NCI-H510A (cell line): ENCODE measurements at places on chromosomes 2 and 18.
A peak's percentile ranks its signal among the peaks of the same experiment; 100 is the strongest.

DNA sequence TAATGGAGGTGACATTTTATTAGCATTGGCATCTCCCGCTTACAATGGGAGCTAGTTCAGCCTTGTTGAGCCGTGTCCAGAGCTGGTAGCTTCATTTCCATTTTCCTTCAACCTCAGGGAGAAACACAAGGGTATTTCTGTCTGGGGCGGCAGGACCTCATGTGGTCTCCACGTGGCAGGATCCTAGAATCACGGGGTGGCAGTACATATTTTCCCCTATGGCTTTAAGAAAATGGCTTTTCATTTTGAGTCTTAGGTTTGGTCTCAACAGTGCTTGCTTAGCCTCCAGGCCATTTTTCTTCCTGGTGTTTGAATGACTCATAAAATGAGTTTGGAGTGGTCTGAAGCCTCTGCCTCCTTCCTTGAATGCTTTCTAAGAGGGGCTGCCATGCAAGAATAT is 20.3 kb downstream of the CABLES1 start:
- no peak for DNase-seq

- peak; percentile 81 for DNase-seq
Observed at GRCh38 chr2:109260886-109261700, 132.1 kb downstream of the SH3RF3 start.

GRCh38 chr18:63363951-63364350 is 3.1 kb downstream of the KDSR start:
- DNase-seq, result no peak

- no peak for DNase-seq
Observed at GRCh38 chr2:191401287-191401686, 156.1 kb downstream of the MYO1B start.

DNA sequence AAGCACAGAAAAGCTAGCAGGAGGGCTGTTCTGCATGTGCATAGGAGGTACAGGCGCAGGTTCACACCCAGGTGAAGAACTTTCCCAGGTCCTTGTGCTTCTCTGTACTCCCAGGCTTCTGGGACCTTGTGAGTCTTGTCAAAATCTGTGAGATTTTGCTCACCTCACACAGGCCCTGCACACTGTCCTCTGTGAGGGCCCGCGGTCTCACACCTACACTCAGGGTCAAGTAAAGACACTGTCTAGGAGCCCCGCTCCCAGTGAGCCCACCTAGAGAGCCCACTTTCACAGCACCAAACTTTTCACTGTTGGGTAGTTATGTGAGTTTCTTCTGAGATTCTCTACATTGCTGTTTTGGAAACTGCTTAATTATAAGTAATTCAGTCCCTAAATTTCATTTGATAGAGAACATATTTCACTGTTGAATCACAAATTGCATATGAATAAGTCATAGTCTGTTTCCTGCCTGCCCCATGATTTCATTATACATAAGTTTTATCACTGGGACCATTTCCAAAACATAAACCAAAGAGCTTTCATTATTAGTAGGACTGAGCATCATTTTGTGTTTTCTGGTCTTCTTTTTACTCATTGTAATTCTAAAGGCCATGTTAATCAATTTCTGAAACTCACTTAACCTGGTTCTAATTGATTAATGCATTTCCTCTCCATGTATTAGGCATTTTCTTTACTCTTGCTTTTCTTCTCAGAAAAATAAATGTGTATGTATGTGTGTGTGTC is 234.2 kb upstream of the SPOPL start:
- no peak for DNase-seq

DNA sequence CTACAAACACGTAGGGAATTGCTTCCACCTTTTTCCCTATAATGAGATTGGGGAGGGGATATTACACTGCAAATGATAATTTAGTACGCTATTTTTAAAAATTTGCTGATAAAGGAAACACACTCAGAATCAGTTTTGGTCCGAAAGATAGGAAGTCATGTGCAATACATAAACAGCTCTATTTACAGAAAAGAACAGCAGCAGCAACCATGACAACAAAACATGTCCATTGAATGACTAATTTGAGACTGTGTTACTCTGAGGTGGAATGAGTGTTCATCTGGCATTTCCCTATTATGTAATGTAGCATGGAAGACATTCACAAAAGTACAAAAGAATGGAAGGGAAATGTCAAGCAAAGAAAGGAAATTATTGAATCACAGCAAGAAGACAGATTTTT is 337.2 kb downstream of the NBAS start:
- no peak for DNase-seq

DNA sequence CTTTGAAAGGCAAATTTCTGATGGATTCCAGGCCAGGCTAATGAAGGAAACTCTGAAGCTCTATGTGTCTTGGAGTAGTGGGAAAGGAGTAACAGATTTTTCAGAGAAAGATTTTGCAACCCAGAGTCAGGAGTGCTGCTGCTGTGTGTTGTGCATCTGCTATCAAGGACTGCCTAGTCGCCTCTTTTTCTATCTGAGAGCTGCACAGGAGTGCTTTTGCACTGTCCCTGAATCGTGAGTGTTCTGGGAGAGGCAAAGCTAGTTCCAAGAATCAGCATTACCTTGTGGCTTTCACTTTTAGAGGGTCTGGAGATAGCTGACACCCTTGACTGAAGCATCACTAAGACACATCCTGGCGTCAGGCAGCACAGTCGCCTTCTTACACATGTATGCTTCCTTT is 336.4 kb downstream of the PARD3B start:
- DNase-seq, result no peak

DNA sequence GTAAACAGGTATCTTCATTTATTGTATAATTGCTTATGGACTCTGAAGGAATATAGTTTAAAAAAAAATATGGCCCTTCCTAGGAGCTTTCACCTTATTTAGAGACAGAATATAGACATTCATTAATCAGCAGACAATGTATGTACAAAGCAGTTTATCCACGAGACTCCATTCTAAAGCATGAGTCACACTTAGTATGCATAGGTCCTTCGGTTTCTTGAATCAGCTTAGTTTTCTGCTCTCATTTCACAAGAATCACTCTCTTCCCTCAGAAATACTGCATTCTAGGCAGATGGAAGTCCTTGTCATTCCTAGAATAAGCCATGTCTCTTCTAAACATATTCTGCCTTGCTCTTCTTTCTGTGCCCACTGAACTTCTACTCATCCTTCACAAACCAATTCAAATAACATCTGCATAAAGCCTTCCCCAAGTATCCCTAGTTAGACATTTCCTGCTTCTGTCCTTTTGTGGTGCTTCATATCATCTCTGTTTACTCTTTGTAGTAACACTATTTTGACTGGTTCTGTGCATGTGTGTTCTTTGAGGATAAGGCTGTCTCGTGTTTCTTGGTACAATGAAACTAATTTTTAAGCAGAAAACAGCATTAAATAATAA is 84.5 kb downstream of the PTRHD1 start:
- no peak for DNase-seq

DNA sequence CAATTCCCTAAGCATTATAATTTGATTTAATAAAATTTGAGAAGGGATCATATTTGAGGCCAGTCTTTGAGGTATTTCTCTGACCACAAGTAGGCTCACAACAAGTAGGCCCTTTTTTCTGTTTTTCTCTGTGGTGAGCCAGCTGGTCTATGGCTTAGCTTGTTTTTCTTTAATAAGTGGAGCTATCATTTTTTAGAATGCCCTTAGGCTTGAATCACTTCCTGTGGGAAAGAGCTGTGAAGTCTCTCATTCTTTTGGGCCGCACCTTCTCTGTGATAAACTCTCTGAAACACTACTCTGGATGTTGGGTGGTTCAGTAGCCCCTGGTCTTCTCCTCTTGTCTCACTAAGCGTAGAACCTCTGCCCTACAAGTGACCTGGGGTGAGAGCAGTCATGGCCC is 235.9 kb downstream of the SUCLG1 start:
- DNase-seq, result no peak

GRCh38 chr2:5932556-5933469 is 240.6 kb downstream of the SOX11 start:
- no peak for DNase-seq

GRCh38 chr2:219492575-219492974 is 6.1 kb upstream of the GMPPA start:
- no peak for DNase-seq

GRCh38 chr2:85936421-85937068 is 47.8 kb upstream of the ST3GAL5 start:
- DNase-seq, result no peak

DNA sequence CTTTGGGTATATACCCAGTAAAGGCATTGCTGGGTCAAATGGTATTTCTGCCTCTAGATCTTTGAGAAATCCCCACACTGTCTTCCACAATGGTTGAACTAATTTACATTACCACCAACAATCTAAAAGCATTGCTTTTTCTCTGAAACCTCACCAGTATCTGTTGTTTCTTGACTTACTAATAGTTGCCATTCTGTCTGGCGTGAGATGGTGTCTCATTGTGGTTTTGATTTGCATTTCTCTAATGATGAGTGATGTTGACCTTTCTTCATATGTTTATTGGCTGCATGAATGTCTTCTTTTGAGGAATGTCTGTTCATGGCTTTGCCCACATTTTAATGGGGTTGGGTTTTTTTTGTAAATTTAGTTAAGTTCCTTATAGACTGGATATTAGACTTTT is 382.6 kb upstream of the ZNF804A start:
- no peak for DNase-seq

DNA sequence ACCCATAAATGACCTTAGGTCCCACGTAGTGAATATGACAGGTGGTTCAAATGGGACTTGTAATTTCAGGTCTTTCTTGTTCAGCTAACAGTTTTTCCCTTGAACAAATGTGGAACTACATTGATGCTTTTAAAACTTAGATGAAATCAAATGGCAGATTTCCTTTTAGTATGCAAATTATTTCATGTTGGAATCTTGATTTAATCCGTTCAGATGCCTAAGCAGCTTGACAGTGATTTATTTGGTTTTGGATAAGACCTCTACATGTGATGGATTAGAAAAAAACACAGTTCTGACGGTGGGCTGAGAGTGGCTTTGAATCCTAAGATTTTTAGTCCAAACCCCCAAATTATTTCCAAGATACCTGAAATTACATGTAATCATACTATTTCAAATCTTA is 16.9 kb downstream of the SCYGR4 start:
- no peak for DNase-seq

- DNase-seq, result peak; percentile 77
Observed at GRCh38 chr2:230170532-230170931, 49.3 kb downstream of the SP110 start.

DNA sequence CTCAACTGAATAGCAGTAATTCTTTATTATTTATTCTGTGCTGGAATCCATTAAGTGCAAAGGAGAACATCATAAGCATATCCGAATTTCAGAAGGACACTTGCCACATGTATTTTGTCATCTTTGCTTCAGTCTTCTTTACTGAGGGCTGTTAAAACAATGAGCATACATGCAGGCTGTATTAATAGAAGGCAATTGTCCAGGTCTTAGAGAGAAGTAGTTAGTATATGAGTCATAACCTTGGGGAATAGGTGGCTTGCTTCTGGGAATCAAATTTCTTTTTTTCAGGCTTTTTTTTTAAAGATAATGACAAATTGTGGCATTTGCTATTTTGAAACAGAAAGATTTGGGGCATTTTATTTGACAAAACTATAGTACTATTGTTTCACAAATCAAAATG is 773.5 kb downstream of the CNTNAP5 start:
- DNase-seq, result no peak

DNA sequence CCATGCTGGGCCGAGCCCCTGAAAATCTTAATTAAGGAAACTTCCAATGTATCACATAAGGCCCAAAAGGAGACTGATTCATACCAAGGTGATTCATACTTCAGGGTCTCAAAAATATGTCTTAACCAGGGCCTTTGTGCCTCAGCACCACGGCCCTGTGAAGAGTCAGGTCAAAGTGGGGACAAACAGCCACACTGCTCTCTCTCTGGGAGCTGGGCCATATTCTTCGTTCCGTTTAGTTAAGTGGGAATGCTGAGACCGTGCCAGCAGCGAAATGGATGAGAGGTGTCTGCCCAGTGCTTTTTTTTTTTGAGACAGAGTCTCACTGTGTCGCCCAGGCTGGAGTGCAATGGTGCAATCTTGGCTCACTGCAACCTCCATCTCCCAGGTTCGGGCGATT is 9.3 kb upstream of the PTMA start:
- no peak for DNase-seq
